ENCODE measurements at places on chromosomes 11 and 22.

DNA sequence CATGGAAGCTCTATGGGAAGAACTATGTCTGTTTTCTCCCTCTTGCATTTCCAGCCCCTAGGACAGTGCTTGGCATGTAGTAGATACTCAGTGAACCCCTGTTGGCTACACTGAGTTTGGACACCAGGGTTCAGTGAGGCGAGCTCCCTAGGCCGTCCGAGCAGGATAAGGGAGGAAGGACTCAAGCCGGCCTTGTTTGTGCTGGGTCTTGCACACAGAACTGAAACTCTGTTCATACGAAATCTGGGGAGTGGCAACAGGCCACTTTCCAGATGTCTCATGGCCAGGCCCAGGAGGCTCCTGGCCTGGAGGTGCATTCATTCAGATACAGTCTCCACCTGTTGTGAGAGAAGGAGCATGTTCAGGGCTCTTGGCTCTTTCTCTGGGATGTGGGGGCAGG, 23.6 kb upstream of the LMO1 start:
- no peak for DNase-seq

DNA sequence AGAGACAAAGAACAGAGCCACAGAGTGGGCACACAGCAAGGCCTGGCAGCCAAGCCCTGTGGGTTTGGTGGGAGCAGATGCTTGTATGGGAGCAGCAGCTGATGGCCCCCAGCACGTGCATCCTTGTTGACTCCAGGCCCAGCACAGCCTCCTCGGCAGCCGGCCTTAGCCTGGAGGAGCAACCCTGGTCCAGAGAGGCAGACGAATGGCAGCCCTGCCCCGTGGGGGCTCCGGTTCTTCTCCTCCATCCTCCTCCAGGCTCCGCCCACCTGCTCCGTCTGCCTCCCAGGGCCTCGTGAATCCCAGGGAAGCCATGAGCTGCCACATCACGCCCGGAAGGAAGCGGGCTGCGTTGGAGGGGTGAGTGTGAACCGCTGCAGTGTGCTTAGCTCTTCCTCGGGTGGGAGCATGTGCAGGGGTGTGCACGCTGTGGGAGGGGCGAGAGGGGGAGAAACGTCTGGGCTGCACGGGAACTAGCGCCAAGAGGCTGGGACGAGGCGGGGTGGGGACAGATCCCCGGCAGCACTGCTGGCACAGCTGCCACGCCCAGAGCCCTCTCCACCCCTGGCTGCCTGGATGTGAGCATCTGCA, 36.3 kb upstream of the JAM3 start:
- no peak for DNase-seq

GRCh38 chr22:31983911-31984656, 39.7 kb downstream of the YWHAH start:
- DNase-seq, result no peak

GRCh38 chr11:70498171-70498571, 99.8 kb downstream of the CTTN start:
- no peak for DNase-seq
